ENCODE measurements at places on chromosomes 6 and 20. TPM values are rescaled to one million over a fixed set of nuclear protein-coding genes. Genes with fewer than 3 reads are reported as not detected.

Gene SLA2
- total RNA-seq: not detected

Gene CST2
- total RNA-seq: not detected

Gene OR12D2
- not detected for total RNA-seq

Gene HLA-DQB1
- not detected for total RNA-seq

Gene BLCAP
- total RNA-seq: 31.0 TPM

Gene NR2E1
- total RNA-seq: not detected

Gene SPATA25
- total RNA-seq: 3.6 TPM

Gene PACSIN1
- not detected for total RNA-seq

Gene PRPH2
- total RNA-seq: 5.1 TPM

Gene MATN4
- total RNA-seq: under 0.01 TPM

Gene MUCL3
- not detected for total RNA-seq

Gene RWDD2A
- total RNA-seq: 3.6 TPM

Gene GRM1
- 0.17 TPM for total RNA-seq

Gene FAM83D
- 21.3 TPM for total RNA-seq

Gene GJA1
- total RNA-seq: 209 TPM

Gene FAM217A
- total RNA-seq: not detected

Gene SCRT2
- total RNA-seq: not detected

Gene SPEF1
- total RNA-seq: 0.17 TPM

Gene CDK5RAP1
- 23.8 TPM for total RNA-seq

Gene RGS17
- 5.9 TPM for total RNA-seq

Gene PRDM13
- total RNA-seq: not detected

Gene MAP3K5
- 45.2 TPM for total RNA-seq

Gene BPIFA1
- total RNA-seq: not detected

Gene PARD6B
- total RNA-seq: 1.0 TPM

Gene MRAP2
- 0.17 TPM for total RNA-seq

Gene KIZ
- 23.5 TPM for total RNA-seq

Gene TMEM244
- not detected for total RNA-seq

Gene GNMT
- total RNA-seq: not detected

Gene FAM50B
- 11.6 TPM for total RNA-seq
